CD4-positive, alpha-beta T cell (primary cell): ENCODE measurements at places on chromosomes 5 and 9.

DNA sequence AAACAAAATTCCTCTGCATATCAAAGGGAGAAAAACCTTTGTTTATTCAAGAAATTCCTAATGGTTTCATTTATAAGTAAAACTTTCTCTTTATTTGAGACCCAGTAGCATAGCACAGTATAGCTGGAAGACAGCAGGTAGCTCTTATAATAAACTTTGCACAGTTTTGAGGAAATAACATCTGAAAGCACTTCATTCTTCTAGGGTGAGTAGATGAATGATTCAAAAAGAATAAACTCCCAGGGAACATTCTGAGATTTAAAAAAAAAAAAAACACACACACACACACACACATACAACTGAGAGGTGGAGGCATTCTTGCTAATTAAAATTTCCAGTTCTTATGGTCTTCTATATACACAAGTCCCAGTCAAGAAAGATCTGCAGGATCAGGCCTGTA lies 197.3 kb downstream of the BNC2 start:
- H3K36me3 ChIP-seq = no peaks in the 10 kb centered on the region
- H3K4me3 ChIP-seq = no peak overlapping the region
- H3K27ac ChIP-seq = no peak overlapping the region
- no peaks in the 10 kb centered on the region for H3K4me1 ChIP-seq

- H3K36me3 ChIP-seq = no peaks in the 10 kb centered on the region
- H3K27me3 ChIP-seq = peaks cover 56% of the 10 kb centered on the region
- H3K27ac ChIP-seq = no peak overlapping the region
- peaks cover 33% of the 10 kb centered on the region for H3K4me1 ChIP-seq
- peak; percentile 58 for DNase-seq
- H3K4me3 ChIP-seq = peak overlapping the region; percentile 45
Observed at GRCh38 chr5:83473346-83474160, 2.0 kb downstream of the VCAN start.

GRCh38 chr5:109223531-109223930 lies 186.2 kb downstream of the PJA2 start:
- H3K36me3 ChIP-seq = no peaks in the 10 kb centered on the region
- H3K27me3 ChIP-seq = peaks cover 3% of the 10 kb centered on the region
- DNase-seq = no peak
- no peaks in the 10 kb centered on the region for H3K4me1 ChIP-seq
- H3K4me3 ChIP-seq = no peak overlapping the region
- H3K27ac ChIP-seq = no peak overlapping the region

- no peak overlapping the region for H3K27ac ChIP-seq
- H3K36me3 ChIP-seq = no peaks in the 10 kb centered on the region
- no peak for DNase-seq
- no peaks in the 10 kb centered on the region for H3K27me3 ChIP-seq
Observed at GRCh38 chr5:89437450-89438435, 554.8 kb upstream of the MEF2C start.
